Upper lobe of right lung (tissue), 1 donor: ENCODE measurements at places on chromosomes 2 and 18. TPM values are rescaled to one million over a fixed set of nuclear protein-coding genes. Genes with fewer than 3 reads are reported as not detected.

DNA sequence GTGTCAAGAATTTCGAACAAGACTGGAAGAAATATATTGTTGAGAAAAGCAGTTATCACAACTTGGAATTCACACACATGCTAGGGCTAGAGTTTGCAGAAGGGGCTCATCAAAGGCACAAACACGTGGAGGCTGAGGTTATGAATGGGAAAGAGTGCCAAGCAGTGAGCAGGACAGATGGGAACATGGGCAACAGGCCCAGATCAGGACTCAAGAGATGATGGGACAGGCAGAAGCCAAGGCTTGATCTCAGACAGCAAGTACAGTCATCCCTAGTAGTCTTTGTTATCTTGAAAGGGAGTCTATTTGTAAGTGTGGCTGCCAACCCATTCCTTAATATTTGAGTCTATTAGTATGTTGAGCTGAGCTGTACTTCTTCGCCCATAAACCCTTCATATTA is 22.2 kb upstream of the EPC2 start:
- H3K4me3 ChIP-seq: no peak overlapping the region
- no peak for DNase-seq
- H3K36me3 ChIP-seq: no peaks in the 10 kb centered on the region
- H3K4me1 ChIP-seq: no peaks in the 10 kb centered on the region
- H3K27me3 ChIP-seq: no peaks in the 10 kb centered on the region

- no peaks in the 10 kb centered on the region for H3K4me1 ChIP-seq
- H3K36me3 ChIP-seq: no peaks in the 10 kb centered on the region
Measured at GRCh38 chr18:8777846-8778245, 72.5 kb downstream of the MTCL1 start.

DNA sequence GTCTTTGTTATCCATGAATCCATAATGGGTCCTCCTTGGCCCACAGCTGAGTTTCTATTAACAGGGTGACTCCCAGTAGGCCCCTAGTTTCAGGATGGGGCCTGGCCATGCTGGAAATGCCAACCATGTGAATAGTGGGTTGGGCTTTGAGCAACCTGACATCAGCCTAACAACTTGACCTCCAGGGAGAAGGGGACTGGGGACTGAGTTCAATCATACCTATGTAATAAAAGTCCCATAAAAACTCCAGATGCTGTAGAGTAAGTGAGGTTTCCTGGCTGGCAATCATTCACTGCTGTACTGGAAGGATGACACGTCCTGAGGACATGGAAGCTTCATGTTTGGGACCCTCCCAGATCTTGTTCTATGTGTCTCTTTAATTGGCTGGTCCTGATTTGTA is 7.9 kb downstream of the REV1 start:
- H3K4me1 ChIP-seq: peaks cover 32% of the 10 kb centered on the region
- H3K36me3 ChIP-seq: no peaks in the 10 kb centered on the region
- DNase-seq: no peak

DNA sequence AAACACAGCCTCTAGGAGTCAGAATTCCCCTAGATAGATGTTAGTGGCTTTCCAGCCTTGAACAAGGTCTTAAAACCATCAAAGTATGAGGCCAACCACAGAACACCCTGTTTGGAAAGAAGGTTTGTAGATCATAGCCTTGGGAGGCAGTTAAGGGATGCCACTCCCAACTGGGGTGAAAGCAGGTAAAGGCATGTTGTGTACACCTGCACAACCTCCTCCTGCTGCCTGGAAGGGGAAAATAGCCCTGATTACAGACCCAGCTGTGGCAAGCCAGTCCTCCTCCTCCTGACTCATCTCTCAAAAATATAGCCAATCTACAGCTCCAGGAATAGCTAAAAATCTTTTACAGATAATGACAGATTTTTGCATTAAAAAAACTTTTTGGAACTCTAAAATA is 108.1 kb downstream of the RBM43 start:
- no peak overlapping the region for H3K27ac ChIP-seq
- no peaks in the 10 kb centered on the region for H3K36me3 ChIP-seq
- DNase-seq: no peak
- no peaks in the 10 kb centered on the region for H3K4me1 ChIP-seq
- no peaks in the 10 kb centered on the region for H3K27me3 ChIP-seq
- no peak overlapping the region for H3K4me3 ChIP-seq

CAB39 gene
- total RNA-seq: 78.9 TPM

GRCh38 chr18:28409811-28410210 is 232.9 kb upstream of the CDH2 start:
- no peaks in the 10 kb centered on the region for H3K4me1 ChIP-seq
- no peaks in the 10 kb centered on the region for H3K36me3 ChIP-seq
- H3K27ac ChIP-seq: no peak overlapping the region
- no peak for DNase-seq
- H3K27me3 ChIP-seq: no peaks in the 10 kb centered on the region

- no peak overlapping the region for H3K4me3 ChIP-seq
- H3K27ac ChIP-seq: no peak overlapping the region
- no peaks in the 10 kb centered on the region for H3K36me3 ChIP-seq
- DNase-seq: no peak
Measured at GRCh38 chr2:195820867-195821565, 164.0 kb downstream of the SLC39A10 start.

- no peak overlapping the region for H3K27ac ChIP-seq
- DNase-seq: no peak
Measured at GRCh38 chr2:65595630-65596029, 163.2 kb upstream of the SPRED2 start.

GPR55 gene
- total RNA-seq: 1.2 TPM

DNA sequence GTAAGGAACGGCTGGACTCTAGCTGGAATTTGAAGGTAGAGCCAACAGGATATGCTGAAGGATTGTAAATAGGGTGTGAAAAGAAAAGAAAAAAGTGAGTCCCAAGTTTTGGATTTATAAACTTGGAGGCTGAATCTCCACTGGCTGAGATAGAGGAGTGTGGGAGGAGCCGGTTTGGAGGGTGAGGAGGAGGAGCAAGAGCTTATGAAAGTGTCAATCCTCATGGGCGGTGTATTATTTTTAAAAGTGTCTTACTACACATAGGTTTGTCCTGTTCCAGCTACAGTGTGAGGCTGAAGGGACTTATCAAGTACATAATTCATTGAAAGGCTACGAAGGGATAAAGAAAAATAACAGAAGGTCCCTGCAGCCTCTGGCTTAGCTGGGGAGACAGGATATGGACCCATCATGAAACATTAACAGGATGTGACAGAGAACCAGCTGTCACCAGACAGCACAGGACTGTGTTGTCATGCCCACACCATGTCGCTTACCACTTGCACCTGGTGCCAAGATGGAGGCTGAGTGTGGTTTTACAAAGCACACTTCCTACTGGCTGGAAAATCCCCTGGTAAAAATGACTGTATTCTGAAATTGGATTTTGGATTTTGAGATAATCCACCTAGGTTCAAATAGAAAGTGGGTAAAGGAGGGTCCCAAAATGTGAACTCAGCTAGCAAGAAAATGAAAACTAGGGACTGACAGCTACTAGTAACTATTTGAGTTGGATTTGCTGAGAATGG is 2.5 kb upstream of the MREG start:
- no peaks in the 10 kb centered on the region for H3K27me3 ChIP-seq
- peaks cover 6% of the 10 kb centered on the region for H3K4me1 ChIP-seq
- no peak for DNase-seq
- no peaks in the 10 kb centered on the region for H3K36me3 ChIP-seq
- no peak overlapping the region for H3K27ac ChIP-seq
